ENCODE measurements at places on chromosomes 4 and X.

GRCh38 chr4:7009564-7009963, 33.6 kb upstream of the TADA2B start:
- no peak for DNase-seq

GRCh38 chrX:37796805-37797204, 16.9 kb downstream of the CYBB start:
- no peak for DNase-seq

DNA sequence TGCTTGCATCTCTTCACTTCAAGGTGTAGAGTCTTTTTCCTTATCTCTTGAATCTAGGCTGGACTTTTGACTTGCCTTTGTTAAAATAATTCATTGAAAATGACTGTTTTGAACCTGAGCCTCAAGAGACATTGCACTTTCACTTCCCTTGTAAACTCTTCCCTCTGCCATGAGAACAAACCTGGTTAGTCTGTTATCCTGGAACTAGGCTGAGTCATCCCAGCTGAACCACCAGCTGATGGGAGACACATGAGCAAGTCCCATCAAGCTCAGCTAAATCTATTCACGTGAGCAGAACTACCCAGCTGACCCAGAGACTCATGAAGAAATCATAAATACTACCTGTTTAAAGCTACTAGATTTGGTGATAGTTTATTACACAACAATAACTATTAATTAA, 202.3 kb upstream of the CENPE start:
- DNase-seq: no peak

DNA sequence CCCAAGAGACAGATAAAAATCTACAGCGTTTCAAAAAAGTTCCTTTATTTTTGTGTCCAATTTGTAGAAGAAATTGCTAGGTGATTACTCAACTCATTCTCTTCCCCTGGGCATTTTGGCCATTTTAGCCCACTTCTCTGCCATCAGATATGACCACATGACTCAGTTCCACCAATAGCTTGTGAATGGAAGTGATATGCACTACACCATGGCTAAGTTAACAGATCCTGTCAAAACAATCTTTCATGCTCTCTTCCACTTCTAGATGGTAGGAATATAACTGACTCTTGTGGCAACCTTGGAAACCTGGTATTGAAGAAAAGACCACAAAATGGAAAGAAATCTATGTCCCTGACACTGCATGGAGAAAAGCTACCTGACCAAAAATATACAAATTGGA, 26.2 kb upstream of the FREM3 start:
- no peak for DNase-seq

DNA sequence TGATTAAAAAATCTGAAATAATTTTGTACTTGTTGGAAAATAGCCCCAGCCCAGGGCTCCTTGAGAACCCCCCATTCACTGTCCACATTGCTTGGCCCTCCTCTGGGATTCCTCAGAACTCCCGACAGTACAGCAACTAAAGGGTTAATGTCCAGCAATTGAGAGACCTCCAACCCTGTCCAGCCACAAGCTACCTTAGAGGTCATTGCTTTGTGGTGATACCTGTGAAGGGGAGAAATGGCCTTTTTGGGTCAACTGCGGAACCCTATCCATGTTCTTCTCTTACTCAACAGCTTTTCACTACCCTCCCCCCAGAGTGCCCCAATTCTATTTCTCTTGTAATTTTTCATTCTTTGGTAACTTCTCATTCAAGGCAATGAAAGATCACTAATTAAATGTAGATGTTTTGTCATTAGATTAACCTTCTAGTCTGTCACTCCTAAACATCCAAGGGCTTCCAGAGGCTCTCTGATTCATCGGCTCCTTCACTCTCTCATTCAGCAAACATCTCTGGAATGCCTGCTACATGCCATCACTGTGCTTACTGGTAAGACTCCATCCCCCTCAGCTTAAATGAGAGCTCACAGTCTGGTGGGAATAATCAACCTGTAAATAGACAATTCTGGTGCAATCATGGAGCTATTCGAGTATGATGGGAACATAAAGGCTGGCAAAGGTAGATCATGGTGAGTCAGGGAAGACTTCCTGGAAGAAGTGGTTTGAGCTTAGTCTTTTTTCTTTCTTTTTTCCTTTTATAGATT, 241.4 kb upstream of the PGRMC2 start:
- no peak for DNase-seq

DNA sequence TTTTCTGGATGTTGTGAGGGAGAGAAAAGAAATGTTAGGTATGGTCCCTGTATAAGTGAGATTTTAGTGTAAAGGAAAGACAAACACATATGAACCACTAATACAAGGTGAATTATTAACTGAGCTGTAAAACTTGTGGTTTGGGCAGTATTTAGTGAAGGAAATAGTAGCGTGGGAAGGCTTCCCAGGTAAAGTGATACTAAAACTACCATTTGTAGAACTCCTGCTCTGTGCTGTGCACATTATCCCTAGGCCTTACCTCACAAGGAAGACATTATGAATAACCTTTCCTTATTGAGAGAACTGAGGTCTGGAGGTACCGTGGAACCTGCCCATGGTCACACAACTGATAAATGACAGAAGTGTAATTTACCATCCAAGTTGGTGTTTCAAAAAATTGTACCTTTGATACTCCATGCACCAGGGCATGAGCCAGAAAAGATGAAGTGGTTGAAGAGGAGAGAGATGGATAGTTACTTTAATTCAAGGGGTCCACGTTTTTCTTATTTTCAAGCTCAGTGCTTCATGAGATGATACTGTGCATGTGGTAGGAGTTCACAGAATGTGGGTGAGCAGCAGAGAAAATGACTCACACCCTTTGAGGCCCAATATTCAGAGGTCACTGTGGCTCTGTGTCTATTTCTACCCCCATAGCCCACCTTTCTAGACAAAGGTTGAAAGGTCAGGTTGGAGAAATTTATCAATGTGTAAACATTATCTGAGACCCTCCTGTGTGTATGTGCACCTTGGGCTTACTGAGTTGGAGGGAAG, 2.6 kb upstream of the VSIG4 start:
- DNase-seq: no peak

GRCh38 chr4:95059663-95060062, 301.9 kb downstream of the BMPR1B start:
- DNase-seq: no peak

GRCh38 chr4:154231806-154232478, 259.7 kb downstream of the DCHS2 start:
- peak; percentile 5 for DNase-seq

GRCh38 chrX:66919280-66919832, 280.5 kb upstream of the EDA2R start:
- DNase-seq: no peak

DNA sequence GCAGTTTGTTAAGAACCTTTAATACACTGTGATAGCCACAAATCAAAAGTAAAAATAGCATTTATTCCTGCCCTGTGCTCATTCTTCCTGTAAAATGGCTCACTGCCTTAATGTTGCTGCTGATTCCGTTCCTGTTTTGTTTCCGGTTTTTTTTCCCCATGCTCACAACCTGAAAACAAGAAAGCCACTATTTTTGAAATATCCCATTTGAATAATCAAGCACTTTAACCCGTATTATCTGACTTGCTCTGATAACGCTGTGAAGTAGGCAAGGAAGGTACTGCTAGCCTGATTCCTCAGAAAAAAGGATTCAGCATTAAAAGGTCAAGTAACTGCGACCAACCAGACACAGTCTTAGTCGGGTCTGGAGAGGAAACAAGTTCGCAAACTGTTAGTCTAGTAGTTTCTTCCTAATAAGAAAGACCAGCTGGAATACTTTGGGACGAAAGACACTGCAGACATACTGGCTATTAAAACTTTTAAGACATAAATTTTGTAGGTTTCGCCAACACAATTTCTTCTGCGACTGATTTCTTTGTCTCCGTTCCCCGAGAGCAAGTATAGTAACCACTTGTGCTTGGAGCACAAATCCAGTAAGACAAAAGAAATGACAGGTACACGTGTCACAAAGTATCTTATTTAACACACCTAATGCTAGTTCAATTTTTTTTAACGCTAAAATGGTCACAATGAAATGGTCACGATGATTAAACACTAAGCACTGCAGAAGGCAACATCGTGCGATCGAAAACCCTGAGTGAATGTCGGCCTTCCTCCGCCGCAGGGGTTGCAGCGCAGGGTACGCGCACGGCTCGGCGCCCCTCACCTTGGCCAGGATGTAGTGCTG, 802 bp downstream of the COX18 start:
- peak; percentile 42 for DNase-seq

DNA sequence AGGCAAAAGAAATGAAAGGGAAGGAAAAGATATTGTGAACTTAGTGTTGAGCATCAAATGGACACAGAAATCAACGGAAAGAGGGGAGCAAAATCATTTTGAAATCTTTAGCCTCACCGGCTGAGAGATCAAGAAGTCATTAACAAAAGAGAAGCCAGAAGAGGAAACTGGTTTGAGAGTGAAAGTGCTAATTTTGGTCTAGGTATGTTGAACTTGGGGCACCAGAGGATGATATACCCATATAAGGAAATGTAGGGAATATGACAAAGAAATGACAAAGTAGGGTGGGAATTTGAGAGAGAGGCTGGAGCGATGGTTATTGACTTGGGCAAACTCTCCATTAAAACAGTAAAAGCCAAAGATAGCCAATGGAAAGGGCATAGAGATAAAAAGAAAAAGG, 183.4 kb upstream of the ATOH1 start:
- no peak for DNase-seq

GRCh38 chr4:14095831-14096230, 468.3 kb upstream of the BOD1L1 start:
- DNase-seq: no peak

- peak; percentile 51 for DNase-seq
These were observed 6.6 kb upstream of the APLN start for GRCh38 chrX:129661369-129661768.

GRCh38 chr4:3408793-3409330, 32.9 kb upstream of the HGFAC start:
- DNase-seq: no peak

DNA sequence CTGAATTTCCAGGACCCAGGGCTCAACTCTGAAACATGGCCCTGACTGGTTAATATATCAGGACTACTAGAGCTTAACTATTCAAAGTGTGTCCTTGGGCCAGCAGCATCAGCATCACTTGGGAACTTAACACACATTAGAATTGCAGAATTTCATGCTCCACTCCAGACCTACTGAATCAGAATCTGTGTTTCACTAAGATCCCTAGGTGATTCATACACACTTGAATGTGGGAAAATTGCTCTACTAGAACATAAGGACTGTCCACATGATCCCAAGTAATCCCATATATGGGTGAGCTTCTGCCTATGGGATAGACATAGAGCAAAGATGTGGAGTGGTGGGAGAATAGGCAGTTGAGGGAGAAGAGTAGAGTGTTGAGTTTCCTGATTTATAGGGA, 192.5 kb upstream of the CLNK start:
- DNase-seq: no peak

DNA sequence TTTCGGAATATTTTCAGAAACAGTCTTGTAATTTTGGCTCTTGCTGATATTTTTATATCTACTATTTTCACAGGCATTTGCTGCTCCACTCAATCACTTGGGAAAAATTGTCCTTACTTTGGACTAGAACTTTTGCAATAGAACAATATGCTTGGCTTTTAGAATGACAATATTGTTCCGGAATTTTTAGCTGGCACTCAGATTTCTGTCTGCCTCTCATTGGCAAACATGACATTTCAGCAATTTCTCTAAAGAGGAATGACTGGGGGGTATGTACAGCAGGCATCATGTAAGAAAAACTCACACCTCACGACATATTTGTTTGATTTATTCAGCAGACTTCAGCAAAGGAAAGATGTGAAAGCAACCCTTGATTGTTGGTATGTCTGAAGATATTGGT, 243.6 kb upstream of the GPRIN3 start:
- DNase-seq: no peak

GRCh38 chr4:4854649-4855295, 4.7 kb upstream of the MSX1 start:
- no peak for DNase-seq

DNA sequence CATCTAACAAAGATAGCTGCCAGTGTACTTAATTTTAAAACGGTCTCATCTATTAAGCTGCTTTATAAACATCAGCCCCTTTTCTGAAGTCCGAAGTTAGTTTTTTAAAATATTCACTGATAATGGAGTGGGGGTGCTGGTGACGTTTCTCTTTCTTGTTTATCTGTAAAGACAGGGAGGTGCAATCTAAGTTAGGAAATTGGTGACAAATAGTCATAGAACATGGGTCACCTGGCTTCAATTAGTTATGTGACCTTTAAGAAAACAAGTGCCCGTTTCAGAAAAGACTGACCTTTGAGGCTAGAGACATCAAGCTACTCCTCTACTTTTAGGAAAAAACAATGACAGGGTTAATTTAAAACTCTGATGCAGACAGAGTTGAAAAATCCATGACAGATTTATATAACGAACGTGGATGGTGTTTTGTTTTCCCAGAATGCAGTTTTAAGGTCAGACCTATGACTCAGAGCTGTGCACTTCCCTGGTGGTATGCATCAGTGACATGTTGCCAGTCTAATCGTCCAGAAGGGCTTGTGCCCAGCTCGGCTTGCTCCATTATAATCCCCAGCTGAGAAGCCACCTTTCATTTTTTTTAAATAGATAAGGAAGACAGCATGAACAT, 38.2 kb downstream of the FHL1 start:
- no peak for DNase-seq

Measured in NCI-H526 (cell line).